ENCODE measurements at places on chromosomes 2 and 18.

DNA sequence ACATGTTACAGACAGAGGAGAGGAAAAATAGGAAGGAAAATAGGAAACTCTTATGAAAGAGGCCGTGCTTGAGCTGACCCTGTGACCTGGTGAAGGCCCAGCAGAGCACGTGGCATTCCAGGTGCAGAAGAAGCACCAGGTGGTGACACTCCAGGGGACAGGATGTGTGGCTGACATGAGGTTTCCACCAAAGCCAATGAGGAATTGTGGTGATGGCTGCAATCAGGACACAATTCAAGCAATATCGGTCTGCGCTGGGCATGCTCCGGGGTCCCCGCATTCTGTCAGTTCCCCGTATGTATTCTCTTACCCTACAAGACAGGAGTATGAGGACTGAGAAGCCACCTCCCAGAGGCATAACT, 504.2 kb downstream of the EIPR1 start:
- no peak for DNase-seq

DNA sequence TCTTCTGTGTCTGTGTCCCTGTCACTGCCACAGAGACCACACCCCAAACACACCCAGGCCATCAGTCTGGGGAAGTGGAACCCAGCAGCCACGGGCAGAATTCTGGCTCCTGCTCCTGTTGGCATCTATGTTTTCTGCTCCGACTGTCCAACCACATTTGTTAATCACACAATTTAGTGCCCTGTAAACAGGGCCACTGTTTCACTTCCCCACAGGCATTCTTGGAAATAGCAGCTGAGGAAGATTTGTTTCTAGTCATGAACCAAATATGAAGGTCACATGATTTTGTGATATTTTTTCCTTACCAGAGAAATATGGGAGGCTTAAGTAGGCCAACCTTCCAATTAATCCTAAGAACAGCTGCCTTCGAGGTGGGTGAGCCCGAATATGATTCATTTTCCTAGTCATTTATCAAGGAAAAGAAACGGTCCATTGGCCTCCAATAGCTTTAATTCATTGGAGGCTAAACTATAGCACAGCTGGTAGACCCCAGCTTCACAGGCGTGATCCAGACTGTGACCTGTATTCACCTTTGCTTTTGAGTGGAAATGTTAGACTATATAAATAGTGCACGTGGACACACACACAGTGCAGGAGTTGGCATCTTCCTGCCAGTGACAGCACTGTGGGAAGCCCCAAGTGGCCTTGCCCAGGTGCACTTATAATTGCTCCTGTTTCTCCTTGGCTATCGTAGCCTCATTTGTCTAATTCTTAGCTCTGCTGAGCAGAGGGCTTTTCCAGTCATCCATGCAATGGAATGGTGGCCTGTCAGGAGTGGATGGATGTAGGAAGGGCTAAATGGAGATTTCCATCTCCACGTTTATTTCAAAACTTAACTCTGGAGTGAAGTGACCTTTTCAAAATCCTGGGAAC, 267.9 kb downstream of the LPIN1 start:
- DNase-seq = no peak

DNA sequence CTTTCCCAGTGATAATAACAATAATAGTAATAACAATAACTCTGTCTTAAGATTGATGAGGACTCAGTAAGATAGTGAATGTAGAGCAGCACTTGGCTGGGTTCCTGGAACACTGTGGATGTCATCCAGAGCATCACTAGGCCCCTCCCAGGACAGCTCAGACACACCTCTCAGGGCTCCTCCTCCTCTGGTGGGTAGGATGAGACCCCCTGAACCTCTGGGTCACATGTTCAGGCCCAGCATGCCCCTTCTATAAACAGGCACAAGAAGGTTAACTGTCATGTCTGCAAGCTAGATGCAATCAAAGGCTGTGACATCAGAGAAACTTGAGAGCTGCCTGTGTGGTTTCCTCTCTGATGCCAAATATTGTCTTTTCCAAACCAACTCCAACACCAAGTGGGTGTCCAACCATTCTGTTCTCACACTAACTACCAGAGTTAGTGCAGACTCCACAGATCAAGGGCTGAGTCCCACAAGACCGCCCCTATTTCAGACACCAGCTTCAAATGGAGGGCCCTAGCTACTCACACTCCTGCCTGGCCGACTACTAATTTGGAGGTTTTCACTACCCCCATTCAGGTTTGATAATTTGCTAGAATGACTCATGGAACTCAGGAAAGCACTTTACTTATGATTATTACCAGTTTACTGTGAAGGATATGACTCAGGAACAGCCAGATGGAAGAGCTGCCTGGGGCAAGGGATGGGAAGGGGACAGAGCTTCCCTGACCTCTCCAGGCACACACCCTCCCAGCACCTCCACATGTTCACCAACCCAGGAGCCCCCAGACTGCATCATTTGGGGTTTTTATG, 46.4 kb upstream of the BZW1 start:
- no peak for DNase-seq

DNA sequence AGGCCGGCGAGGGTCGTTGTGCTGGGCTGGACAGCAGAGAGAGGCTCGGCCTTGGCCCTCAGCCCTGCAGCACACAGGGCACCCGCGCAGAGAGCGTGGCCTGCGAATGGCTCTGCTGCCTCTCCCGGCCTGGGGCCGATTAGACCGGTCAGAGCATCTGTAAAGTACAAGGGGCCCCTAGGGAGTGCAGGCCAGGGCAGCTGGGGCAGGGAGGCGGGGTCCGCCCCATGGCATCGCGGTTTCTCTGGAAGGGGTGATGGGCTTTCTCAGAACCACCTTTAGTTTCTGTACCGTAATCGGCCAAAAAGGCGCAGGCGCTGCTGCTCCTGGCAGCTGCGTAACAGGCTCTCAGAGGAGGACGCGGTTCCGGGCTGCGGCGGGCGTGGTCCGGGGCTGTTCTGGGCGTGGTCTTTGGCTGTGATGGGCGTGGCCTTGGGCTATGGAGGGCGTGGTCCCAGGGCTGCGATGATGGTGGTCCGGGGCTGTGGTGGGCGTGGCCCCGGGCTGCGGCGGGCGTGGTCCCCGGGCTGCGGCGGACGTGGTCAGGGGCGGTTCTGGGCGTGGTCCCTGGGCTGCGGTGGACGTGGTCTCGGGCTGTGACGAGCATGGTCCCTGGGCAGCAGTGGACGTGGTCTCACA, 1.5 kb upstream of the GPR148 start:
- DNase-seq = peak; percentile 80

GRCh38 chr2:99644419-99644787, 154.6 kb upstream of the REV1 start:
- no peak for DNase-seq

DNA sequence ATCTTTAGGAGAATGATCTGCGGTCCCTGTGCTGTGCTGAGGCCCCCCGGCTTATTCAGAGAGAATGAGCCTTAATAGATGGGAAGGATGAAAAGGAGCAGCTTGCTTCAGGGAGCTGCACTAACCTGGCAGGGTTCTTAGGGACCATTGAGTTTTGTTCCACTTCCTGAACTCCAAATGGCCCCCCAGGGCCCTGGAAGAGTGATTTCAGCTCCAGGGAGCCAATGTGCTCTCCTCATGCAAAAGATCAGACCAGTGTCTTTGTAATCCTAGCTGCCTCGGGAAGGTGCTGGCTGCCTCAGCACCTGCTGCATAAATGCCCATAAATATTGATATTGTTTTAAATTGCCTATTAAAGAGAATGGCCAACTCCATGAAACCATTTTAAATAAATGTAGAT, 210.2 kb downstream of the NCK2 start:
- no peak for DNase-seq

GRCh38 chr2:219041252-219041651, at the start of gene CFAP65:
TSS of gene CFAP65 (minus strand) at chr2:219041516. CDS start at chr2:219039048, 2,468 bp downstream.
- no peak for DNase-seq

DNA sequence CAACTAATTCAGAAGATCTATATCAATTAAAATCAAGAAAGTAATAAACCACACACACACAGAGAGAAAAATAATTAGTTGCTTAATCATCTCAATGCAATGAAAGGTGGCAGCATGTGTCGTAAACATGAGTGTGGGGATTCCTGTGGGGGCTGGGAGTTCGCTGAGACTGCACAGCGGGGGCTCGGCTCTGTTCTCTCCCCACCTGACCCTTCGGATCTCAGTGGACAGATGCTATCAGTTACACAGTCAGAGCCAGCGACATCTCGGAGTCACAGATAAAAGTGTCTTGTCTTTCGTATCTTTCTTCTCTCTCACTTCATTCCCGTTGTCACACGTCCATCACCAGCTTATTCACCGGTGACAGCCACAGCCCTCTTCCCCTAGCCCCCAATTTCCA, 37.1 kb downstream of the COLEC12 start:
- no peak for DNase-seq

DNA sequence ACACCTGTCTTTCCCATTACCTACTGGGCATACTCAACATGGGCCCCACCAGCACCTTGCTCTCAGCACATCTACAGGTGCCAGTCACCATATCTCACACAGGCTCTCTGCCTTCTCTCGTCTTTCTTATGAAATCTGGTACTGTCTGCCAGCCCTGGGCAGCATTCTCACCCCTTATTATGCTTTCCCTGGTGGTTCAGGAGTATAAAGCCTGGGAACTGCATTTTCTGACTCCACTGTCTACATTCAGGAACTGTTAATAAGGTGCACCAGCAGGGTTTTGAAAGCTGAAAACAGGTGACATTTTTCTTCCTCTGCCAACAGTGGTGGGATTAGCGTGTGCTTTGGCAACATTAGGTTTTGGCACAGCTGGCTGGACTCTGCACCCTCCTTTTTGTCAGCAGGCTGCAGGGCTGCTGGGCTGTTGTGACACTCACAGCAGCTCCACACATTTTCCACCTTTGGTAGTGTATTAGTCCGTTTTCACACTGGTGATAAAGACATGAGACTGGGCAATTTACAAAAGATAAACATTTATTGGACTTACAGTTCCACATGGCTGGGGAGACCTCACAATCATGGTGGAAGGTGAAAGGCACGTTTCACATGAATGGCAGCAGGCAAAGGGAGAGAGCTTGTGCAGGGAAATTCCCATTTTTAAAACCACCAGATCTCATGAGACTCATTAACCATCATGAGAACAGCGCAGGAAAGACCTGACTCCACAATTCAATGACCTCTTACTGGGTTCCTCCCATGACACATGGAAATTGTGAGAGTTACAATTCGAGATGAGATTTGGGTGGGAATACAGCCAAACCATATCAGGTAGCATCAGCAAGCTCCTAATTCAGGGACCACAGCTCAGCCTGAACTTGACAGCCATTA, 343.1 kb upstream of the LYPD1 start:
- no peak for DNase-seq

DNA sequence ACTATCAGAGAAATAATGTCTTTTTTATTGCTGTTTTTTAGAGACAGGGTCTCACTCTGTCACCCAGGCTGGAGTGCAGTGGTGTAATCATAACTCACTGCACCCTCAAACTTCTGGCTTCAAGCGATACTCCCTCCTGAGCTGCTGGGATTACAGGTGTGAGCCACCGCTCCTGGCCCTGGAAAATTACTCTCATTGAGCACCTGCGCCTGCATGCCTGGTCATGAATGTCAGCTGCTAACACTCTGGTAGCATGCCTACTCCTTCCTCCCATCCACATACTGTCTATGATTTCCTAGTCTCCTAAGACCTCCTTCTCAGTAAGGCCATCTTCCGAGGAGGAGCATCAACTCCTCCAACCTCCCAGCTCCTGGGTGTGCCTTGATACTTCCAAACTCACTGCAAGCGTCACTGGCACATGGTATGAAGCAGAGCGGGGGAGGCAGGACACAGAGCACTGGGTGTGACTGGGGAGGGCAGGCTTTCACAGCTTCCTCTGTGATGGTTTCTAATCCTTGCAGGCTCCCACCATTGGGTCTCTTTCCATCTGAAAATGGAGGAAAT, 1.6 kb upstream of the MAP2 start:
- DNase-seq = no peak

- DNase-seq = peak; percentile 88
Measured at GRCh38 chr2:99154643-99155536, at the start of the genes LIPT1 and TSGA10. TSS of gene LIPT1 (plus strand) at chr2:99154967. CDS start at chr2:99161958, 6,991 bp downstream. TSS of gene TSGA10 (minus strand) at chr2:99154942. CDS start at chr2:99109439, 45,503 bp downstream.

DNA sequence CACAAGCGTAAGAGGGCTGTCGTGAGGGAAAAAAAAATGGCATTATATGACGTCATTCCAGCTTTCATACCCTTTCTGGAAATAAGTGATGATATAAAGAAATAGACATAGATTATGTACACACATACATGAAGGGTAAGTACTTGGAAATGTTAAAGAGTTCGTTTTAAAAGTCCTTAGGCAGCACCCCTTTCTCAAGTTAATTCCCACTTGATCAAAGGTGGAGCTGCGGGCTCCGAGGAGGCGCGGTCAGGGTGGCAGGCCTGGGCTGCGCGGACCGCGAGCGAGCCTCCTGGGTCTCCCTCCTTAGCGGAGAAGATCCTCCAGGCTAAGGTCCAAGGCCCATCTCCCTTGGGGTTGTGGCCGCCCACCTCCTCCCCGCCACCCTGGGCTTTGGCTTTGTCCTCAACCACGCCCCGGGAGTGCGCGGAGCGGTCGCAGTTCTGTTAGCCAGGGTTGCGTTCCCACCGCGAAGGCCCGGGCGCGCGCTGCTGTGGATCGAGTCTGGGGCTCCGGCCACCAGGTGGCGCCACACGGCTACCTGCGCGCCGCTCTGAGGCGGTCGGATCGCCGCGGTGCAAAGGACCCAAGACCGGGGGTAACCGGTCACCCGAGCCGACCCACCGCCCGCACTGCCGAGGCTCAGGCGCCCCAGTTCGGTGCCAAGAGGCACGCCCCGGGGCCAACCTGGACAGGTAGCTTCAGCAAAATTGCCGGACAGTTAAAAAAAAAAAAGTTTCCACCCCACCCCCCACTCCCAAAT, 66.8 kb downstream of the HNRNPLL start:
- DNase-seq = peak; percentile 70

GRCh38 chr2:43515807-43516497, 79.9 kb downstream of the THADA start:
- DNase-seq = no peak

DNA sequence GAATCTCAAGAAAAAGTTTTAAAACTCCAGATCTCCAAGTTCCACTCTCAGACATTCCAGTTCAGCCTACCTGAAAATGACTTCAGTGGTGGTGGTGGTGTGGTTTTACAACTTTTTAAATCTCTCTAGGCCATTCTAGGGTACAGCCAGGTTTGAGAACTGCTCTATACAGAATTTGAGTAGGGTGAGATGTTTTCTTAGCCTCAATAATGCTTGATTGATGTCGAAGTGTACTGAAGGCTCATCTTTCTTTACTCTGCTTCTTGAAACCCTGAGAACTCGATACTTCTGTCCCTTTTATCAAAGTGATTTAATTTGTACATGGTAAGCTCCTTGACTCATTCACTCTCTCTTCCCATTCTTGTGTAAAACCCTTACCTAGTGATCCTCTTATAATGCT, 143.8 kb downstream of the FAM124B start:
- DNase-seq = no peak

DNA sequence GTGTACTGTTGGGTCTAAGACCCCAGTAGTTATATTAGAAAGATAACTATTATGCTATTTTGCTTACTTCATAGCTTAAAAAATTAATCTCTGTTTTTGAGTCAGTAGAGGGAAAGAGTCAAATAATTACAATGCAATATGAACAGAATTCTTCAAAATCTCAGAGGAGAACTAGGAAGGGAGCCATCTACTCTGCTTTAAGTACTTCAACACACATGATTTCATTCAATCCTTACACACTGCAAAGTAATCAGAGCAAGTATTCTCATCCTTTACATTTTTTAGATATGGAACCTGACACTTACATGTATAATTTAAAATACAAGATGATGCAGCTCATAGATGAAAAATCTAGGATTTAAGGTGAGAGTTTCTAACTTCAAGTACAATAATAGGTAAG, 27.7 kb downstream of the COL5A2 start:
- DNase-seq = no peak

- no peak for DNase-seq
Measured at GRCh38 chr2:213187833-213188532, 36.6 kb upstream of the IKZF2 start.
